ENCODE measurements at places on chromosomes 1 and 21. TPM values are rescaled to one million over a fixed set of nuclear protein-coding genes. Genes with fewer than 3 reads are reported as not detected.

- DNase-seq: no peak
- no peaks in the 10 kb centered on the region for H3K27me3 ChIP-seq
- peaks cover 17% of the 10 kb centered on the region for H3K4me1 ChIP-seq
- no peak overlapping the region for H3K4me3 ChIP-seq
- peaks cover 86% of the 10 kb centered on the region for H3K36me3 ChIP-seq
- H3K27ac ChIP-seq: no peak overlapping the region
Observed at GRCh38 chr1:55084257-55084656, 44.9 kb downstream of the PCSK9 start.

DNA sequence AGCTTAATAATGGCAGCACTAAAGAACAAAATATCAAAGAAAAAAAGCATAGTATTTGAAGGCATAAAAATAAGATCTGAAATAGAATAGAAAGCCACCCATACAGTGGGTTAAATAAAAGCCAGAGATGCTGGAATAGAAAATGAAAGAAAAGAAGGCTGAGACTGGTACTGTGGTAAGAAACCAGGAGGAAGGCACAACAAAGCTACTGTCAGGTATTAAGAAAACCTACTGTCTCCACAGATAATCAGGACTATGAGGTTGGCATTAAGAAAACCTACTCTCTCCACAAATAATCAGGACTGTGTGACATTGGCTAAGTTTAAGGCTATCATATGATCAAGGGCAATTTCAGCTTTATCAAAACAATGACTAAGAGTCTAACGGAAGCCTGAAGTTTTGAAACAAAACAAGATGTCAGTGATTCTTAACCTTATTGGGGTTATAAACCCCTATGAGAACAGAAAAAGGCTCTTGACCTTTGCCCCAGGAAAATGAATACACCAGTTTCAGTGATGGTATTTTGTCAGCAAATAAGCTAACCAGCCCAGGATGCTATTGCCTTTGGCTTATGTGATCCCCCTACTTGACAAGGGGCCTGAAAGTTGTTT is 24.4 kb downstream of the MCOLN2 start:
- no peak overlapping the region for H3K4me3 ChIP-seq
- no peak overlapping the region for H3K27ac ChIP-seq
- H3K36me3 ChIP-seq: no peaks in the 10 kb centered on the region
- no peaks in the 10 kb centered on the region for H3K27me3 ChIP-seq

GRCh38 chr1:43442756-43443155 is 11.0 kb downstream of the HYI start:
- no peaks in the 10 kb centered on the region for H3K4me1 ChIP-seq
- no peak overlapping the region for H3K27ac ChIP-seq
- H3K36me3 ChIP-seq: peaks cover 85% of the 10 kb centered on the region
- no peak for DNase-seq
- no peaks in the 10 kb centered on the region for H3K27me3 ChIP-seq
- no peak overlapping the region for H3K4me3 ChIP-seq

Gene GJC2
- 2.0 TPM for total RNA-seq

Gene CGN
- total RNA-seq: 1.2 TPM

Measured in SJSA1 (cell line).